CD4-positive, alpha-beta T cell treated with Interferon gamma for 1 hour (primary cell): ENCODE measurements at places on chromosomes 3 and 15.
A peak's percentile ranks its signal among the peaks of the same experiment; 100 is the strongest.

DNA sequence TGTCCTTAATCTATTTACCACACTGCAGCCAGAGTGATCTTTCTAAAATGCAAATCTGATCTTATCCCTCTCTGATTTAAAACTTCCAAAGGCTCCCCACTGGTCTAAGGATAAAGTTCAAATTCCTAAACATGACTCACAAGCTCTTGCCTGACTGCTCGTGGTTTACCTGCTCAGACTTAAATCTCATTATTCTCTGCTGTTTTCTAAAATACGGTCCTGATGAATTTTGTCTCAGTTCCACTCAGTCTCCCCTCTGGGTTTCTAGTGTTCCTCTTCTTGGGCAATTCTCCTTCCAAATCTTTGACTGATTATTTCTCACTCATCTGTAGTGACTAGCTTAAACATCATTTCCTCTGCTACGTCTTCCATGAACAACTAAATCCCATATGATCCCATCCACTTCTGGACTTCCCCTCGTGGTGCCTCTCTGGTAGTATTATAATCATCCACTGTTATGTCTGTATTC lies 108.3 kb downstream of the P3H2 start:
- no peak for DNase-seq

- DNase-seq, result no peak
These were observed 42.7 kb downstream of the OR5H15 start for GRCh38 chr3:98209244-98209643.

DNA sequence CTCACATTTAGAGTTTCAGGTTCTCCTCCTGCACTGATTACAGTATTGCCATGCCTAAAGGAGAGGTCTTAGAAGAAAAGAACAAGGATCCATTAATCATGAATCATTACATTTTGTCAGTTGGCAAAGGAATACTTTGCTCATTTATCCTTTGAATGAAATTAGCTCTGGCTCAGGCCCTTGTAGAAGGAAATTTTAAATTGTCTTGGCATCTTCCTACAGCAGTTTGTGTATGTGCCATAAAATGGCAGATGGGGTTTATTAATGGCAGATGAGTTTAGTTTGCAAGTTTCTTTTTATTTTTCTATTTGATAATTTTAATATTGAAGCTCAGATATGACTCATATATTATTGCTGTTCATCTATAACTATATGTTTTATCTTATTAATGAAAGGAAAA lies 181.2 kb upstream of the EPHA3 start:
- no peak for DNase-seq

DNA sequence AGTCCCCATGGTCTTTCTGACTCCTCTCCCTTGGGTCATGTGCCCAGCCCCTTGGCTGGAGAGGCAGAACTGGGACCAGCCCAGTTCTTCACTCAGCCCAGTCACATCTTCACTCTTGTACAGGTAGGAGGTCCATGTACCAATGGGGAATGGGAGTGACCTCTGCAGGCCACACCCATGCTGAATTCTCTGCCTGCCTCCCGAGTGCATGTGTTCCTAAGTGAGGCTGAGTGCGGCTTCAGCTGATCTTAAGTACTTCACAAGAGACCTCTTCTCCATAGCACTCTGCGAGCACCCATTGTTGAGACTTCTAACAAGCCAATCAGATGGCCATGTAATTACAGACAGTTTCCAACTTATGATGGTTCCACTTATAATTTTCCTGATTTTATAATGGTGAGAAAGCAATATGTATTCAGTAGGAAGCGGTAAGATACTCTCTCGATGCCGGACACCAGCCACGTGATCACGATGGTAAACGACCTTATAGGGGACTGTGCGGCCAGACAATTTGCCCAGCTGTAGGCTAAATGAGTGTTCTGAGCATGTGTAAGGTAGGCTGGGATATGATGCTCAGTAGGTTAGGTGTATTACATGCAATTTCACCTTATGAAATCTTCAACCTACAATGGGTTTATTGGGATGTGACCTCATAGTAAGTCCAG lies 112.1 kb downstream of the KLF13 start:
- DNase-seq, result no peak

DNA sequence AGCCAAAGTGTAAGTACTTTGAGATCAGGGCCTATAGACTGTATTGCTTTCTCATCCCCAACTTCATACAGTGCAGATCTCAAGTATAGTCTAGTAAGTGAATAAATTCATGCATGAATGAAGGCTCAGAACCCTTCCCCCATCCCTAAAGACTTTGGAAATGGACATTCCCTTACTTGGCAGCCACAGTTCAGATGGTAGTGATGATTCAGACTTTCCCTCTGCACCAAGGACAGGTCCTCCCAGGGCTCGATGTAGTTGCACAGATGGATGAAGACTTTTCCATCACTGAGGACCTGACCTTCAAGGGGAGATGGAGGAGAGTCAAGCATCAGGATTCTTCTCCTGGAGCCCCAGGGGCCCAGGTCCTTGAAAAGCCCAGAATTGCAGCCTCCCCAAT lies 4.6 kb downstream of the TIMP4 start:
- no peak for DNase-seq

DNA sequence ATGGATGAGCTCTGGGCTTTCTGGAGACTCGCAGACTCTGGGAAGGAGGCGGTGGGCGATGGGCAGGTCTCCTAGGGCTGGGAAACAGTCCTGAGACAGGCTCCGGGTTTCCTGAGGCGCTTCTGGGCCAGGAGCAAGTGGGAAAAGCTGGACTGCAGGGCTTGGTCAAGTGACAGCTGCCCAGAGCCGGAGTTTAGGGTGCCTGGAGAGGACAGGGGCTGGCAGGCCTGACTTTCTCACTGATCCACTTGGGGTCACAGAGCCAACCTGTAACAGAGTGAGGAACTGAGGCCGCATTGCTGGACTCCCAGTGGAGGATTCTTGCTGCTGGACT lies 107.9 kb downstream of the APBA2 start:
- no peak for DNase-seq

DNA sequence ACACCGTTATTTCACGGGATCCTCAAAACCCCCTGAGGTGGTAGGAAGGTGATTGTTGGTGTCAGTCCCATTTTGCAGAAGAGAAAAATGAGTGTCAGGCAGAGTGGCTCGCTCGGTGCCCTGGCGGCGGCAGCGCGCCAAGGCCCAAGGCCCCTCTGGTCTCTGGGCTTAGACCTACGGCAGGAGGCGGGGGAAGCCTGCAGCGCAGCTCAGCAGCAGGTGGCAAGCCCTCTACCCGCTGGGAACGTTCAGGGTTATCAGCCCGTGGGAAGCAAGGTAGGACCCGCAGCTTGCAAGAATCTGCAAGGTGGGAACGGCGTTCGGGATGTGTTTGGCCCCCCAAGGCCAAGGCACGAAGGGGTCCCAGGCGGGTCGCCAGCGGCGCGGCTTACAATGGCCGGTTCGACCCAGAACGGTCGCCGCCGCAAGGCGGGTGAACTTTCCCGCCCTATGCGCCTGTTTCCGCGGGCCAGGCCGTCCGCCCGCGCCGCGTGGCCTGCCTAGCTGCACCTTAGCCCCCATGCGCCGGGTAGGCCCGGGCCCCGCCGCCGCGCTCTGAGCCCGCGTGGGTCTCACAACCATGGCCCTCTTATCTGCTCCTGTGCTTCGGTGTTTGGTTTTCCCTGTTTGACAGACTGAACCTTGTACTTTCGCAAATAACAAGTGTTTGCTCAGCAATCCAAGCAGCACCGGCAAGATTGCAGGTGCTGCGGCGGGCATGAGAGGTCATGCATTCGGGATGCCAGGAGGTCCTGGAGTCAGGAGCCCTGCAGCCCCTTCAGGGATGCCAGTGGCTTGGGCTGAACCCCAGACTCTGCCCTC lies 39.7 kb downstream of the CCNL1 start:
- DNase-seq, result no peak

DNA sequence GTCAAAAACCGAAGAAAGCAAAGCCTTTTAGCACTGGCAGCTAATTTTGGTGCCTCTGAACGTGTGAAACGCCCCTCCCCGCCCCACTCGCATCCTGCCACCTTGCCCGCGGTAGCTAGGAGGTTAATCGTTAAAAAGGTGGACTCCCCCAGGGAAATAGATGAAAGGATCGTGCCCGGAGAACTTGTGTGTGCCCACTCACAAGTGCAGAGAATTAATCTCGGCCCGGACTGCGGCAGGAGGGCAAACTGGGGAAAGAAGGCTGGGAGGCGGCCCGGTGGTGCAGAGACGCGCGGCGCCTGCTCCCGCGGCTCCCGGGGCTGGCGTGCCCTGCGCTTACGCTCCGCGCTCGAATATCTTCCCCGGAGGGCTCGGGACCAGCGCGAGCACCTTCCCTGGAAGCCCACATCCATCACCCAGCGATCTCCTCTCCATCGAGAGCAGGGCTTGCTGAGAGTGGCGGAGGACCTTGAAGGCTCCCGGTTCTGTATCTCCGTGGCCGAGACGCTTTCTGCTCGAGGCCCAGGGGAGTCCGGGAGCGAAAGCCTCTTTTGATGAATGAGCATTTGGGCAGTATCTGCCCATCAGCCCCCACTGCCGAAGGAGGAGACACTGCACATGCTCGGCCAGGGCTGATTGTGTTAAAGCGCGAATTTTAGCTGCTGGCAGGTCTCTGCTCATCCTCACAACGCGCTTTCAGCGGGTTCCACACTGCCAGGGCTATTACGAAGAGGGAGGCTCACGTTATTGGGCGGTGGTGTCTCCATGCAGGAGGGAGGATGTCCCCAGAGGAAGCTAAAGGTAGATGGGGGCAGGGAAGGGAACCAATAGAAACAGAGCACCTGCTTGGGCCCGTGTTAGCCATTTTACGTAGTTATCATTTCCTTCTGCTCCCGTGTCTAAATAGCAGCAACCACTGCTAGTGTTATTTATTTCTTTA lies 1.3 kb upstream of the SPTSSB start:
- DNase-seq, result no peak

- DNase-seq, result peak; percentile 25
These were observed 53.8 kb downstream of the SST start for GRCh38 chr3:187616307-187616972.

DNA sequence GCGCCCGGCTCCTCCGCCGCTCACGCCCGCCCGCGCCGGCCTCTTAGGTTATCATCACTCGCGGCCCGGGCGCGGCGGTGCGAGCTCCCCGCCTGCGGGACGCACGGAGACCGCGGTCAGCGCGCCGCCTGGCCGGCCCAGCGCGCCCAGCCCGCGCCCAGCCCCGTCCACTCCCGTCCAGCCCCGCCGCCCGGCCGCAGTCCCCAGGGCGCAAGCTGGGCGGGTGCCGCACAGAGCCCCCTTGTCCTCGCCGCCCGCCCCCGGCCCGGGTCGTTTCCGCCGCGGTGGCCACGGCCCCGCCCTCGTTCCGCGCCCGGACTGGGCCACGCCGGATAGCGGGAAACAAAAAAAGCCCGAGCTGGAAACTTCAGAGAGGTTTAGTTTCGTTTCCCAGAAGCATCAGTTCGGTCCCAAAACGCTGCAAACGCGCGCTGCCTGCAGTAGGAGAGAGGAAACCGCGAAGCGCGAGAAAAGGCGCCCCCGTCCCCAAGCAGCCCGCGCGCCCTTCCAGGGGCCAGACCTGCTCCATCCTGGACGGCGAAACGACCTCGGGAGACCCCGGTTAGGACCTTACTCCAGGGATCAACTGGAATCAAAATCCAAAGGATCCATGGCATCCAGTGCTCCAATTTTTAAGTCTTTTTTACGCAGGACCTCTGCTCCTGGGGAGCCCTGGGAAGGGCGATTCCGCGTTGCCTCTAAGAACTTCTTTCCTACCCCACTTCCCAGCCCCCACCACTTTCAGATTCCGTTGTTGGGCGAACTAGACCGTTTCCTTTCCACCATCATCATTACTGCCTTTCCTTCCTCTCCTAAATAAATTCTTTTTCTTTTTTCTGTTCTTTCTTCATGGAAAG lies at the start of gene ATP10A:
Gene ATP10A, minus strand, starts transcription at position 217 of the 857 bp plus-strand sequence. CDS start 231 bp downstream, outside the sequence.
- DNase-seq, result peak; percentile 27

- peak; percentile 51 for DNase-seq
These were observed 6.8 kb downstream of the USP4 start for GRCh38 chr3:49333091-49333490.

GRCh38 chr3:127066635-127067034 lies 83.7 kb downstream of the PLXNA1 start:
- no peak for DNase-seq

DNA sequence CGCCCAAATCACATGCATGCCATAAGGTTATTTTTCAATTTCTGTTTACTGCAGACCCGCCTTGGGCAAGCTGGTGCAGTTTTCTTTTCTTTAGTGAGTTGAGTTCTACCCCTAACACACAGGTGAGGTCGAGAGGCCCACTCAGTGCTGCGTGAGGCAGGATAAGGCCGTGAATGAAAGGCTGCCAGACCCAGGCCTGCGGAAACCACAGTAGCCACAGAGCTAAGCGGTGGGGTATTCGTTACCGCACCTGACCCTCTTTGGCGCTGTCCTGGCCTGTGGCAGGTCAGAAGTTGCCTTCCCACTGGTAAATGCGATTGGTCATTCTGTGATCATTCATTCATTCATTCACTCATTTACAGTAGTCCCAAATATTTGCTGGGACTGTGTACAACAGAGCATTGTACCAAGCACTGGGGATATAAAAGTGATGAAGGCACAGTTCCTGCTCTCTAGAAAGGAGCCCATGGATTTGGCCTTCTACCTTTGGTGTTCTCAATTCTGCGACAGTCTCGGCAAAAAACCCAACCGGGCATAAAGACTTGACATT lies 144.8 kb downstream of the XXYLT1 start:
- DNase-seq, result no peak

DNA sequence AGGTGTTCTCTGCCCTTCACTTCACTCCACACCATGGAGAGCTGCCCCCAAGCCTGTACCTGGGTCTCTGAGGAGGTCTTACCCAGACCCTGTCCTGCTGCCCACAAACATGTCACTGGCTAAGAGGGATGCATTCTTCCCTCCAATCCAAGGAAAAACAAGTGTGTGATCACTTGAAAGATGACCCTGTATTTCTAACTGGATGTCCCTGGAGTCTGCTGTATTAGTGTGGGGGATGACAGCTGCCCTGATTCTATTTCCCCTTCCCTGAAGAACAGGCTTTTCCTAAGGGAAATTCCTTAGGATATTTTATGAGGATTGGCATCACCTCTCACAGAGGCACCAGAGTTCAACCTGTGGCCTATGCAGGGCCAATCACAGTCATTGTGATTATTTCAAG lies 55.0 kb upstream of the GATA2 start:
- no peak for DNase-seq

DNA sequence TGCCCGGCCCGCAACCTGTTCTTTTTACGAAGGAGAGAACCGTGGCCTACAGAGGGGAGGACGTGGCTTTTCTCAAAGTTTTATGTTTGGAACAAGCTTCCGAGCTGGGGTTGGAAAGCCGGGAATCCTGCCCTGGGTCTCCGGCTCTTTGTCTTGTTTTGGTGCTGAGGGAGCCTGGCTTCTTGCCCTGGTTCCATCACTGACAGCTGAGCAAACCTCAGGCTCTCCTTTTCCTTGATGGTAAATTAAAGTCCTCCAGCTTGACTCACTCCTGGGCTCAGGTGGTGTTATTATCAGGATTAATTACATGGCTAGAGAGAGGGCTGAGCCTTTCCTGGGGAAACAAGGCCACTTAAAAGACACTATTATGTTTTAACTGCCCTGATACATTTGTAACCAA lies 289.5 kb upstream of the RGMA start:
- no peak for DNase-seq

- no peak for DNase-seq
These were observed 74.5 kb upstream of the C15orf61 start for GRCh38 chr15:67446449-67446848.

- DNase-seq, result no peak
These were observed at the start of gene EPM2AIP1 for GRCh38 chr3:36992806-36993325. Gene EPM2AIP1 (minus strand): TSS chr3:36993131. CDS start chr3:36993077, 54 bp downstream.

- DNase-seq, result no peak
These were observed 40.4 kb upstream of the LIMD1 start for GRCh38 chr3:45554006-45554666.
